CD4-positive, CD25-positive, alpha-beta regulatory T cell (primary cell): ENCODE measurements at places on chromosomes 5 and 9.

DNA sequence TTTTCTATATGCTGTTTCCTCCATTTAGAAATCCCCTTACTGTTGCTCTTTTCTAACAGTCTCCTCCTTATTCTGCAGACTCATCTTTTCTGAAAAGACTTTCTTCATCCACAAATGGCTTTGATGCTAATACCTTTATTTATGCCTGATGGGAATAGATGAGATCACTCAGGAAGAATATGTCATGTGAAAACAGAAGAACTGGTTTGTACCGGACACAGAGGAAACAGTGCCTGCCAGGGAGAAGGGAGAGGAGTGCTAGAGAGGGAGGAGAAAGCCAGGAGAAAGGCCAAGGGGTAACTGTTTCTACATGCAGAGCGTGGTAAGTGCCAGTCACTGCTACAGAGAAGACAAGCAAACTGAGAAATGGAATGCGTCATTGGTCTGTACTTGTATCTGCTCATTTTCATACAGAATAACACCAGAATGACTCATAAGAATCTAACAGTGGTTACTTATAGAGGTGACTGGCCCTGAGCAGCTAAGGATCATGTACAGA is 45.9 kb upstream of the PJA2 start:
- peak; percentile 37 for DNase-seq

- no peak for DNase-seq
These were observed at the start of gene STK32A for GRCh38 chr5:147234825-147235635. Gene STK32A (plus strand): TSS chr5:147235026. CDS start chr5:147239635, 4,609 bp downstream.

GRCh38 chr9:69993110-69993509 is 50.5 kb upstream of the MAMDC2 start:
- no peak for DNase-seq

DNA sequence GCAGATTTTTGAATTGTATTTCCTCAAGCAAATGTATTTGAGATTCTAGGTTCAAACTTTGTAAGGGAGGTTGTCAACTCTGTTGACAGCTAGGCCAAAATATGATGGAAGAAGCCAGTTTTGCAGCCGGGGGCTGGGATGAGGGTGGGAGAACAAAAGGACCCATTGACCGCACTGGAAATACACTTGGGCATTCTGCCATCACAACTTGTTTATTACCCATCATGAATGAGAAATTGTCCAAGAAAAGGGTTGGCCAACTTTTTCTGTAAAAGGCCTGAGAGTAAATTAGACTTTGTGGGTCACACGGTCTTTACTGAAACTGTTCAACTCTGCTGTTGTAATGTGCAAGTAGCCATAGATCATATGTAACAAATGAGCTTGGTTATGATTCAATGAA is 221.3 kb upstream of the KLF9 start:
- DNase-seq = no peak

DNA sequence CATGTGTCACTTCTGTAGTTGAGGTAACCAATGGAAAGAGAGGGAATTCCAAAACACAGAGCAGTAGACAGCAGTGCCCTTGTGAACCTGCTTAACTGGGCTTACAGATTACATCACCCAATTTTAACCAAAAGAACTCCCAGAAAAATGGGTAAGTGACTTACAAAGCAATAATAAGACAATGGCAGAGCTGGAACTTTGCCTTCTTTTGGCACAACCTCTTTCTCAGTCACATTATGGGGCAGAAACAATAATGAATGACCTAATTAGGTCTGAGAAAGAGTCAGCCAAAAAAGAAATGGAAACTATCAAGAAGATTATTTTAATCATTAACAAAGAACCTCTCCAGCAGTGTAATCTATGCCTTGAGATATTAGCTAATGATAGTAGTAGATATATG is 146.5 kb downstream of the SPATA31D1 start:
- no peak for DNase-seq

DNA sequence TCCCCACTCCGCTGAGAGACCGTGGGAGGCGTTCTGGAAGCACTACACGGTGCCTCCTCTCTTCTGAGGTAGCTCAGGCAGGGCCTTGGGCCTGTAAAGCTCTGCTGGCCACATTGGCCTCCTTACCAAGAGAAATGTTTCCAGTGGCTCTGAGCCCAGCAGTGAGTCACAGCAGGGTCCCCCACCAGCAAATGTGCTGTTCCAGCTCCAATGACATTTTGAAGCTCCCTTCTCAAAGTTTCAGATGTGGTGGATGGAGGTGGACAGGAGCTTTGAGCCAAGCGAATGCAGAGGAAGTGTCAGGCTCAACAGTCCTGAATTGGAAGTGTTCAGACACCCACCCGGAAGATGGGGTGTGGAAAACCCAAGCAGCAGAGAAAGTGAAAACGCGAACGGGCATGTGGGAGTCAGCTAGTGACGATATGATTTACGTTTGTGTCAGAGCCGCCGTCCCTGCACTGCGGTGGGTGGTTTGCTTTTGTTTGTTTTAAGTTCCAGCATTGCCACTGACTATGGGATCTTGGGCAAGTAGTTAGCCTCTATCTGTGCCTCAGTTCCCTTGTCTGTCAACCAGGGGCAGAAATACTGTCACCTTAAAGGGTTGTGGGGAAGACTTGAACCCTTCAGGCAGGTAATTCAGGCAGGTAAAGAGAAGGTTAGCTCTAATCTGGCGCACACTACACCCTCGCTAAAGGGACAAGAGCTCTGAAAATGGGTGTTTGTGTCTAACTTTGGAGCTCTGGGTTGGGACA is 38.2 kb downstream of the C5orf15 start:
- DNase-seq = no peak

DNA sequence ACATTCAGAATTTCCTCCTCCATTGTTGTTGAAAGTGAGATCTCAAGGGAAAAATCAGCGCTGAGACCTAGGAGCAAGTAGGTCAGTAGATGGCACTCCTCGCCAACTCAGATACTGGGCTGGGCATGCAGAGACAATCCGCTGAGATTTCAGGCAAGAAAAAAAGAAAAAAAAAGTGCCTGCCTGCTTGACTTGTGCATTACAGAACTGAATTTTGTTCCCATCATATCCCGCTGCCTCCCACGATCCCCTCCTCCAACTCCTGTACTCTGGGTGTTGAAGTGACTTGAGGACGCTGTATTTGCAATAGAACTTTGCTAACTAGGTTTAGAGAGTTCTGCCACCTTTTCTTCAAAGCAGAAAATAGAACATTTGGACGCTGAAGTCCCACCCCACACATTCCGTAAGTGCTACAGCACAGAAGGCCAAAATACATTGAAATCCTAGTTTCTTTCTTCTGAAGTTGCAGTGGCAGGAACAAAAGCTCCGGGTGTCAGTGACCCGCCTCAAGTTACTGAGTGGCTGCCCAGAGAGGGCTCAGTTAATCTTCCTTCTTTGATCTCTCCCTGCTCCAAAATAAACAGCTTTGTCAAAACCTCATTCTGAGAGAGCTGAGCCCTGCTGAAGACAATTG is 265.8 kb downstream of the MLLT3 start:
- peak; percentile 12 for DNase-seq

DNA sequence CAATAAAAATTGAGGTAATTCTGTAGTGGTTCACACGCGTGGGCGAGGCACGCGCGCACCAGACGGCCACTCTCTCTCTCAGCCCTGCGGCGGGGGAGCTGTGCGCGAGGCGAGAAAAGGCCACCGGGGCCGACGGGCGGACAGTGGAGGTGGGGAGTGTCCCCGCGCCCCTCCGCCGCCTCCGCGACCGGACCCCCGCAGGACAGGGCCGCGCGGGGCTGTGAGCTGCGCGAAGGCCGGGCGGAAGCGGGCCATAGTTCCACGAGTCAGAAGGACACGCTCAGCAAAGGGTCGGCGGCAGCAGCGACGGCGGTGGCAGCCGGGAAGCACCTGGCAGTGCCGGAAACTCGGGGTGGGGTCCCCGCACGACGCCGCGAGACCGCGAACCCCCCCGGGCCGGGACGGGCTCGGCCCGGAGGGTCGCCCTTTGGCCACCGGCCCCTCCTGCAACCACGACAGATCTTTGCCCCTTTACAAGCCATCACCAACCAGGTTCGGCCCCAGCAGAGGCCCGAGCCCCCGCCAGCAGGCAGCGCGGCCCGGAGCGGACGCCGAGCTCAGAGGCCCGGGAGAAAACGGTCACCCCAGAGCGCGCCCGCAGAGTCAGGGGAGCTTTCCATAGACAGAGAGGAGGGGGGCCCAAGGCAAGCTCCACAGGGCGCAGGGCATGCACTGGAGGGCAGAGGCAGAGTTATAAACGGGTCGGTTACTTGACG is 60.9 kb downstream of the ZNF354C start:
- DNase-seq = no peak

GRCh38 chr5:581266-581665 is 30.9 kb upstream of the CEP72 start:
- DNase-seq = no peak

GRCh38 chr5:140631831-140632365 is 1.1 kb downstream of the CD14 start:
- peak; percentile 49 for DNase-seq
